Stimulated activated CD4-positive, alpha-beta T cell treated with anti-CD3 and anti-CD28 coated beads, Interleukin-15, amount 100 ng/mL, for 24 hours (primary cell): ENCODE measurements at places on chromosomes 2 and 18.
A peak's percentile ranks its signal among the peaks of the same experiment; 100 is the strongest.

DNA sequence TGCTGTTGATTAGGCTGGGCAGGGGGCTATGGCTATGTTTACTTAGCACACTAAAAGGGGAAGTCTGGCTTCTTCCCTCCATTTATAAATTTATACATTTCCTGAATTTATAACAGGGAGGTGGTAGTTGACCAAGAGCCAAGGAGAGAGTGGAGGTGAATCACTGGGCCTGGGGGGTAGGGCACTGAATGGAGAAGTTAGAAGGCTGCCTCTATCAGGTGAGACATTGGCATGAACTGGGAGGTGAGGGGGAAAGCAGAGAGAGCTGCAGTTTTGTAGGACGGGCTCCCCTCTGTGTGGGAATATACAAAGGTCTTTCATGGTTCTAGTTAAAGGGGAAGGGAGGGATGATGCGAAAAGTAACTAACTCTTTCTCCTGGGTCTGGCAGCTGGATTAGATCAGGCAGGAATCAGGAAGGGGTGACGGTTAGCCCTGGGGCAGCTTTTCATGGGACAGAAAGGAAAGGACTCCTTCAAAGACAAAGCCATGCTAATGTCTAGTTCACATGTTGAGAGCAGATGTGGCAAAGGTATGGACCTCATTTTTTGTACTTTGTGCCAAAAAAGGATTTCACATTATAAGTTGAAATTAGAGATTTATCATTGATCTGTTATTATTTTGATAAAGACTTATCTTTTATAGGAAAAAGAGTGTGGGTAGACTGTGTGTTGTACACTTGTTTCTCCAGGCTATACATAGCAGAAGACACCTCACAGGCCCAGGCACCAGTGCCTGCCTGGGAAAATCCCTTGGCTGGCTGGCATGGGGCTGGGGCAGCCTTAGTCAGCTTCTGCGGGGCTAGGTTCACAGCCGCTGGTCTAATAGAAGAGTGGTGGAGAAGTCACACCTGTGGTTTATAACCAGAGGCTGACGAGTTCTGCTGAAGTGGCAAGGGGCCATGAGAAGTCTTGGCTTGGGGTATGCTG is 158.7 kb downstream of the CLIP4 start:
- no peak for DNase-seq

DNA sequence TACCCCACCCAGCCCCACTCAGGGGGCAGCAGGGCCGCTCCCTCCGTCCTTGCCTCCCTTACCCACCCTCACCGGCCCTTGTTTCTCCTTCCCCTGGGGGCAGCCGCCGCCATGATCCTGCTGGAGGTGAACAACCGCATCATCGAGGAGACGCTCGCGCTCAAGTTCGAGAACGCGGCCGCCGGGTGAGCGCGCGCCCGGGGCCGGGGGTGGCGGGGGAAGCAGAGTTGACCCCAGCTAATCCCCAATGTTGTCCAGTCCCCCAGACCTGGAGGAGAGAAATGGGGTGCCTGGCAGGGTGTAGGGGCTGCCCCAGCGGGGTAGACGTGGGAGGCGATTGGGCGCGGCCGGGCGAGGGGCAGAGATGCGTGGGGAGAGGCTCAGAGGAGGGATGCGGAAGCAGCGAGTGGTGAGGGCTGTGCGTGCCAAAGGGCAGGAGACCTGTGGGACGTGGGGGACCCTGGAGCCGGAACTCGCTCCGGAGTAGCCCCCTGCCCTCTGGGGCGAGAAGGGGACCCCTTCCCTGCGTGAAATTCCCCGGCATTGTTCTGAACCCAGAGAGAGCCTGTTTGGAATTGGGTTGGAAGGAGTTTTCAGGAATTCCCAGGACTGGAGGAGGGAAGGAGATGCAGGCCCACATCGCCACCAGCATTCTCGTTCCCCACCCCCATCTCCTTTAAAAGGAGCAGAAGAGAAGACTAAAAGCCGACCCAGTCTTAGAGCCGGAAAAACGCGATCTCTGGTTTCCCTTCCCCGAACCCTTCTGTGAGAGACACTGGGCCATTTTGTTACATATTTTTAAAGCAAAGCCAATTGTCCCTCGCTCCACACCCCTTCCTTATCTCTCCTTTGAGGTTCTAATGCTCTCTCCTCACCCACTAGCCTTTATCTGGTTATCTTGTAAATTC is 625 bp downstream of the ARPC2 start:
- peak; percentile 85 for DNase-seq

DNA sequence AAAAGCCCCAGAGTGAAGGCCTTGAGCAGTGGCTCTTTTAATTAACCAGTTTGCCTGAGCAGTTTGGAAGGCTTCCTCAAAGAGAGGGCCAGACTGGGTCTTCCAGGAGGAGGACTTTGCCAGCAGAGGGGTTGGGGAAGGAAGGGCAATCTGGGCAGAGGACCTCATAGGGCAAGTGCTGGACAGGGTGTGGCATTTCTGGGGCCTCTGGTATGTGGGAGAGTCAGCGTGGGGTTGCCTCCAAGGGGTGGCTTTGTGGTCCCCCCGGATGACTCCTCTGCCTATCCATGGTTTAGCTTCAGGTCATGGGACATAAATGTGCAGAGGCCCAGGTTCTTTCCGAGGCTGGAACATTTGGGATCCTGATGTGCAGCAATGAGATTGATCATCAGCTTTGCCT is 12.6 kb downstream of the GLI2 start:
- DNase-seq, result no peak

- DNase-seq, result no peak
These were observed 57.8 kb upstream of the FAM237A start for GRCh38 chr2:206584323-206585116.

GRCh38 chr2:192026059-192026824 is 168.5 kb downstream of the TMEFF2 start:
- DNase-seq, result no peak

GRCh38 chr2:239684271-239684810 is 283.5 kb upstream of the HDAC4 start:
- DNase-seq, result no peak

- no peak for DNase-seq
These were observed 40.6 kb upstream of the RNU4ATAC start for GRCh38 chr2:121489911-121490583.

- no peak for DNase-seq
These were observed 36.3 kb upstream of the SLC8A1 start for GRCh38 chr2:40488101-40488601.

- DNase-seq, result no peak
These were observed 85.8 kb upstream of the FAM237A start for GRCh38 chr2:206556357-206556949.

DNA sequence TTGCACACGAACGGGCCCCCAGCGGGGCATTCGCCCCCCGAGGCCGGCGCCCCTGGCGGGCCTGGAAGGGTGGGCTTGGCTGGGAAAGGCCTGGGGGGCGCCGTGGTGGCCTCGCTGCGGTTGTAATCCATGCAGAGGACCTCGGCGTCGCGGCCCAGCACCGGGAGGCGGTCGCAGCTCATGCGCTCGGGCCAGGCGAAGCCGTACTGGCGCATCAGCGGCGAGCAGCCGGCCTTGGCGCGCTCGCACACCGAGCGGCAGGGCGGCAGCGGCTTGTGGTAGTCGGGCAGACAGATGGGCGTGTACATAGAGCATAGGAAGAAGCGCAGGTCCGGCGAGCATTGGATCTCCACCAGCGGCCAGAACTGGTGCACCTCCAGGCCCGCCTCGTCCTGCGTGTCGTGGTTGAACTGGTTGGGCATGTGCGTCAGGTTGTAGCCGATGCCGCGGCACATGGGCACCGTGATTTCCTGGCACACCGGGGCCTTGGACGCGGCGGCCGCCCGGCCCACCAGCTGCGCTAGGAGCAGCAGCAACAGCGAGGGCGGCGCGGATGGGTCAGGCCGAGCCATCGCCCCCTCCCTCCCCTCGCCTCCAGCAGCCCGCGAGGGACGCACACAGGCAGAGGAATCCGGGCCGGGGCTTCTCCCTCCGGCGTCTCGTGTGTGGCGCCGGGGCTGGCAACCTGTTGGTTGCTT is 1.4 kb downstream of the FZD5 start:
- peak; percentile 48 for DNase-seq

GRCh38 chr2:128472789-128473174 is 154.1 kb upstream of the HS6ST1 start:
- DNase-seq, result no peak

GRCh38 chr2:2810504-2810903 is 479.4 kb upstream of the MYT1L start:
- DNase-seq, result no peak

DNA sequence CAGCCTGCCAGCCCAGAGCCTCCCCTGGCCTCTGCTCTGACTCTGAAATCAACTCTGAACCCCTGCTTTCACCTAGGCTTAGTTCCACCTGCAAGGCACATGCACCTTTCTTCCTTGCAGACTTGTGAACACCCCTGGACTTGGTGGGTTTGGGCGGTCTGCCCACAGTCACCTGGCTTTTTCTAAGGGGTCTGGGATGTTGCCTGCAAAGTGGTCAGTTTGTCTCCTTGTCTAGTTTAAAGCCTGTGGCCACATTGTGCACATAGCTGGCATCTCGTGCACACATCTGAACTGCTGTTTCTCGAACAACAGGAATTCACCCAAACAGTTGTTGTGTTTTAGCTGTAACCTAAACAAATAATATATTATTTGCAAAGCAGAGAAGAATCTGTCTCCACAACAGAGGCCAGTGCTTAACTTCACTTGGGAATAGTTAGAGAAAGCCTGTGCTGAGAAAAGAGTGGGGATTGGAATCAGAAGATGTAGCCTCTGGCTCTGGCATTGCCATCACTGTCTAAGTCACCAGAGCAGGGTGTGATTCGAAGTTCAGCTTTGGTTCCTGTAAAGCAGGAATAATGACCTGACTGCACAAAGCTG is 108.5 kb downstream of the TMEM18 start:
- DNase-seq, result no peak

DNA sequence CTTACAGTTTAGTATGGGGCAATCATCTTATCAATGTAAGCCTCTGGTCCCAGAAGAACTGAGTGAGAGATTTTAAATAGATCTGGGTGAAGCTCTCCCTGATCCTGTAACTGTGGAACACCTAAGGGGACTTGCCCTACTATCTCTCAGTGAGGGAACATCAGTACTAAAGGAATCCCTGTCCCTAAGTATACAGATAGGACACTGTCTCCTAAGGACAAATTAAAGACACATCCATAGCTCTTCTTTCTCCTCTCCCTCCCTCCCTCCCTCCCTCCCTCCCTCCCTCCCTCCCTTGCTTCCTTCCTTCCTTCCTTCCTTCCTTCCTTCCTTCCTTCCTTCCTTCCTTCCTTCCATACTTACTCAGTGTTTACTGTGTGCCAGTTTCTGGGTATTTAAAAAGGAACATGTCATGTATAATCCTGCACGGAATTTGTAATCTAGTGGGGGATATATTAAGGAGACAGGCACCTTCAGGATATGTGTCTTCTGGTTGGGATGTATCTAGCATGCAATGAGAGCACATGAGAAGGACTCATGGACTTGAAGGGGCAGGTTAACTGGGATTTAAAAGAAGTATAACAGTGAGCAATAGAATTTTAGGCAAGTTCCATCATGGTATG is 222.2 kb upstream of the ATP5MC3 start:
- DNase-seq, result no peak

- no peak for DNase-seq
These were observed 52.5 kb downstream of the TMEM18 start for GRCh38 chr2:624551-625347.

- DNase-seq, result no peak
These were observed 499 bp upstream of the LMAN1 start for GRCh38 chr18:59359576-59359952.

DNA sequence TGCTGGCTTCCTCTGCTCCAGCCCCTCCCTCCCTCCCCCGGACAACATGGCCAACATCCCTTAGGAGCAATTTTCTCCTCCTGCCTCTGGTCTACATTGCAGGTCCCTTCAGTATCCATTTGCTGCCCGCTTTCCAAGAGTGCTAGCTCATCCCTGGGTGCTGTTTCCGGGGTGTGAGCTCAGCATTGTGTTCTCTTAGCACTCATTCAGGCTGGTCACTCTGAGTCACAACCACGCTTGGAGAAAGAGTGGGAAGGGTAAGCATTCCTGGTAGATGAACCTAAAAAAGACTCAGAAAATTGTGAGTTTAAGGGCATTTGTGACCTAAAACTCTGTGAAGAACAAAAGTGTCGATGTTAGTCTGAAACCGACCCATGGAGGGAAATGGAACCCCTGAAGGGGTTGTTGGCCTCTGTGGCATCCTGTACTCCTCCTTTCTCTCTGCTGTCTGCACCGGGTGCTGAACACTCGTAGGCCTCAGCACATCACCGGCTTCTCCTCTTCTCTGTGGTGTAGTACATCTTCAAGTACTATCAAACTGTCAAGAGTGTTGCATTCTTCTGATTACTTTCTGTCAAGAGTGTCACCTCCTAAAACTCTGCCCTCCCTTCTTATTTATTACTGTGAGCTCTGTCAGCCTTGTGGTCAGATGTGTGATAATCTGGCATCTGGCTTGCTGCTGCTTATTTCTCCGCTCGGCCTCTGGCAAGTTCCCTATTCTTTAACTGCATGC is 73.0 kb downstream of the CTNNA2 start:
- DNase-seq, result no peak

DNA sequence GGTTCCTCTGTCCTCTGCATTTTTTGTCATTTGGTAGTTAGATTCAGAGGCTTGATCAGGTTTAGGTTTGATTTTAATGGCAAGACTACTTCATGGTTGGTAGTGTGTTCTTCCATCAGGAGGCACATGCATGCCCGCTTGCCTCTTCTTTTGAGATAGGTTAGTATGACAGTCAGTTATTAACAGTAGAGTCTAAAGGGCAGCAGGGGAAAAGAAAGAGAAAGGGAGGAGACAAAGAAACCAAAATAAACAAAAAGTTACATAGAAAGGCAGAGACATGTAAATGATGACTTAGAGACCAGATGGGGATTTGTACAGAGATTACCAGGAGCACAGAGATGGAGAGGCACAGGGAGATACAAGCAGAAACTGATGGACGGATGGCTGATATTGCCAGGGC is 10.2 kb upstream of the RMP24 start:
- no peak for DNase-seq

DNA sequence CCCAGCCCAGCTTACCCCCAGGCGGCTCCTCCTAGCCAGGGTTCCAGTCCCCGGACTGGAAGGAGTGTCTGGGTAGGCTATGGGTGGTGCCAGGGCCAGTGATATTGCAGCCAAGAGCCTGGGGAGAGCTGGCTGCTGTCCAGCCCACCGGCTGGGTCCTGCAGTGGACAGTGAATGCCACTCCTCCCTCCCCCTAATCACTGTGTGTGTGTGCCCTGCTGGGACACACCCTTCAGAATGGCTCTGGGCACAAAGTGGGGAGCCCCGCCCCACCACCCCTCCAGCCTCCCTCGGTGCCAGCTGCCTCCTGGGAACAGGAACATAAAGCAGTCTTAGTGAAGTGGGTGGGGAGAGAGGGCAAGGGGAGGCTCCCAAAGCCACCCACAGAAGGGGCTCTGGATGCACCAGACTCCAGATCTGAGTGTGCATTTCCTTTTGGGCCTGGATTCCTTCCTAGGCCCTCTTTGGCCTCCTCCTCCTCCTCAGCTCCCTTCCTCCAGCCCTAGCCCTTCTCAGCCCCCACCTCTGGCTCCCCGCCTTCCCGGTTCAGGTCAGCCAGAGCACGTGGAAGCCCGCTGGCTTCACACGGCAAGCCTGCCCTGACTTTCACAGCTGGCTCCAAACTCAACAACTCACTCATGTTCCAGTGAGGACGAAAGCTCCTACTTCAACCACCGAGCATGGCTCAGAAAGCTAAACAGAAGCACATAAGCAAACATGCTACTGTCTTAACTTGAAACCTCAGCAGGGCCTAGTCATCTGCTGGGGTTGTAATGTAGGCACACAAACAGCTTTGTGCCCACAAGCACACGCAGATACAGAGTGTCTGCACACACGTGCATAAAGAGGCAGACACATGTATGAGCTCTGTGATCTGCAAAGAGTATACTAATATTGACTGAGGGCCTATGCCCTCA is 209.2 kb upstream of the SMAD2 start:
- no peak for DNase-seq
